ENCODE measurements at places on chromosomes 5 and 9.

- no peak for DNase-seq
Observed at GRCh38 chr9:111630182-111630963, 761 bp upstream of the DNAJC25 start.

DNA sequence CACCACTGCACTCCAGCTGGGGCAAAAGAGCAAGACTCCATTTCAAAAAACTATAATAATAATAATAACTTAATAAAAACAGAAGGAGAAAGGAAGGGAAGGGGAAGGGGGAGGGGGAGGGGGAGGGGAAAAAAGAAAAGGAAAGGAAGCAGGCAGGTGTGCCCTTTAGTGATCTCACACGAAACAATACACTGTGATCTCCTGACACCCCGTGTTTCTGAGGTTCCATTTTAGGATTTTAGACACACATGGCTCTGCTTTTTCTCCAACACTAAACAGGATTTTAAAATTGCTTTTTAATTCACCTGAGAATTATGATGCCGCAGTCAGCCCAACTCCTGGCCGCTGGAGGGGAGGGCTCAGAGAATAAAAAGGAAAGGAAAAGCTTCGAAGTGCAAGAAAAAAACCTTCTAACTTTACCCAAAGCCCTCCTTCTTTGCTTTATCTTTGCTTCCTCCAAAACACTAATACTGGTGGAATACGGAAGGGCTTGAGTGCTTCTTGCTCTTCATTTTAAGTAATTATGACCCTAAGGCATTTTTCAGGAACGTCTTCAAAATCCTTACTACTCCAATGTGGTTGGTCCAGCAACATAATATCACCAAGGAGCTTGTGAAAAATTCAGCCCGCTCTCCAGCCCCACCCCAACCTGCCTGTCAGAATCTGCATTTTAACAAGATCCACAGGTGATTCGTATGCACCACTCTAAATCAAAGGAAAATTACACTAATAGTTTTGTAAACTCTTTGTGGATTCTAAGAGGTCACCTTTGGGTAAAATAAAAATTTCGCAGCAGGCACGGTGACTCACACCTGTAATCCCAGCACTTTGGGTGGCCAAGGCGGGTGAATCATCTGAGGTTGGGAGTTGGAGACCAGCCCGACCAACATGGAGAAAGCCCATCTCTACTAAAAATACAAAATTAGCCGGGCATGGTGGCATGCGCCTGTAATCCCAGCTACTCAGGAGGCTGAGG, 66.0 kb downstream of the MYO10 start:
- DNase-seq, result no peak

DNA sequence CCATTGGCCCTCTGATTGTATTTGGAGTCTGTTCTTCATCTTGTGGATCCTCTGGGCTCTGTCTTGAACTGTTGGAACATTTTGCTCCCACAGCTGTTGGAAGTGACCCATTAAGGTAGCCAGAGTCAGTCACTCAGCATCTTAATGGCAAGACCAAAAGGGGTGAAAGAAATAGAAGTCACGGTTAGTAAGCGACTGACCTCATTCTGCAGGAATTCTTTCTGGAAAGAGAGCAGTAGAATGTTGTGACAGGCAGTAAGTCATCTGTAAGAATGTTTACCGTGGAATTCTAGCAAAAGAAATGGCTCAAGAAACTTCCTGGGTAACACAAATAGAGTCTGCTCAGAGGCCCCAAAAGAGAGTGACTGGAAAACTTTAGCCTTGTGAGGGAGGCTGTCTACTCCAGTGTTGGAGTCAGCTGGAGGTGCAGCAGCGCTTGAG, 28.6 kb upstream of the TNC start:
- DNase-seq, result no peak

GRCh38 chr5:17406423-17406838, 91.6 kb upstream of the TAF11L2 start:
- no peak for DNase-seq

DNA sequence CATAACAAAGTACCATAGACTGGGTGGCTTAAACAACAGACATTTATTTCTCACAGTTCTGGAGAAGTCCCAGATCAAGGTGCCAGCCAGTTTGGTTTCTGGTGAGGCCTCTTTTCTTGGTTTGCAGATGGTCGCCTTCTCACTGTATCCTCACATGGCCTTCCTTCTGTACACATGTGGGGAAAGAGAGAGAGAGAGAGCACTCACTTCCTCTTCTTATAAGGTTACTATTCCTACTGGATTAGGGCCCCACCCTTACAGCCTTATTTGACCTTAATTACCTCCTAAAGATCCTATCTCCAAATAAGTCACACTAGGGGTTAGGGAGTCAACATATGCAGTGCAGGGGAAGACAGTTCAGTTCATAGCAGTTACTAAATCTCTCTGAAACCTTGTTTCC, 205.6 kb upstream of the GDNF start:
- no peak for DNase-seq

GRCh38 chr5:151183456-151184245, 26.1 kb upstream of the ANXA6 start:
- DNase-seq, result no peak

GRCh38 chr5:98898743-98899142, 30.1 kb downstream of the CHD1 start:
- DNase-seq, result no peak

Measured in stimulated activated CD4-positive, alpha-beta T cell treated with anti-CD3 and anti-CD28 coated beads, Interleukin-1b, Interleukin-23, amount 100 ng/mL, for 24 hours (primary cell).